GM23248 (cell line): ENCODE measurements at places on chromosomes 2 and 18. TPM values are rescaled to one million over a fixed set of nuclear protein-coding genes. Genes with fewer than 3 reads are reported as not detected.

- DNase-seq, result no peak
Measured at GRCh38 chr2:3493615-3494007, 25.7 kb downstream of the ADI1 start.

- peak; percentile 44 for DNase-seq
Measured at GRCh38 chr2:6368281-6368680, 497.4 kb downstream of the CMPK2 start.

DNA sequence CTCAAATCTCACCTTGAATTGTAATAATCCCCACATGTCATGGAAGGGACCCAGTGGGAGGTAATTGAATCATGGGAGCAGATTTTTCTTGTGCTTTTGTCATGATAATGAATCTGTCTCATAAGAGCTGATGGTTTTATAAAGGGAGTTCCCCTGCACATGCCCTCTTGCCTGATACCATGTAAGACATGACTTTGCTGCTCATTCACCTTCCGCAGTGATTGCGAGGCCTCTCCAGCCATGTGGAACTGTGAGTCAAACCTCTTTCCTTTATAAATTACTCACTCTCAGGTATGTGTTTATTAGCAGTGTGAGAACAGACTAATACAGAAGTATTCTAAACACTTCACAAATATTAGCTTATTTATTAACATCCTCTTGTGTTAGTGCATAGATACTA is 516.7 kb downstream of the LRRTM4 start:
- no peak for DNase-seq

The BARD1 gene
- 11.8 and 24.8 TPM in 2 replicates for total RNA-seq

DNA sequence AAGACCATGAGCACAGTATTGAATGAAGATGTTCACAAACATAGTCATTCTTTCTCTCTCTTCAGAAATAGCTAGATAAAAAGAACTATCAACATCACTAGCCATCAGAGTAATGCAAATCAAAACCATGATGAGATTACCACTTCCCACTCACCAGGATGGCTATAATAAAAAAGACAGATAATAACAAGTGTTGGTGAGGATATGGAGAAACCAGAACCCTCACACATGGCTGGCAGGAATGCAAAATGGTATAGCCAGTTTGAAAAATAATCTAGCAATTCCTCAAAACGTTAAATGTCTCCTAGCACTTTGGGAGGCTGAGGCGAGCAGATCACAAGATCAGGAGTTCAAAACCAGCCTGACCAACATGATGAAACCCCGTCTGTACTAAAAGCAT is 31.3 kb upstream of the PPP1CB start:
- DNase-seq, result no peak

The FAM110C gene
- total RNA-seq, result not detected in 2 replicates

The RNF152 gene
- total RNA-seq, result 5.4 and 11.3 TPM in 2 replicates

GRCh38 chr2:174333372-174334277 is 1.1 kb upstream of the SP9 start:
- DNase-seq, result no peak

DNA sequence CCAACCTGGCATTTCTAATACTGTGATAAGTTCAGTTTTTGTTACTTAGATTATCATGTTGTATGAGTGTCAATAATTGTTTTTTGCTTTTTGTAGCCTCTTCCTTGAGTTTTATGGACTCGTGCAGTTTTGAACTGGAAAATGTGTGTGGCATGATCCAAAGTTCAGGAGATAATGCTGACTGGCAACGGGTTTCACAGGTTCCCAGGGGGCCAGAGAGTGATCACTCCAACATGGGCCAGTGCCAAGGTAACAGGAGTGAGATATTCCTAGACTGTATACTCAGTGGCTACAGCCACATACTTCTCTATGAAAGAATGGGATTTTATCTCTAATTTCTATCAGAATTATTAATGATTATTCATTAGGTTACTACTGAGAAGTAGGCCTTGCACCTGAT is 18.2 kb downstream of the MEP1B start:
- DNase-seq, result no peak

The LOXHD1 gene
- not detected in 2 replicates for total RNA-seq

The ABCA12 gene
- not detected in 2 replicates for total RNA-seq

DNA sequence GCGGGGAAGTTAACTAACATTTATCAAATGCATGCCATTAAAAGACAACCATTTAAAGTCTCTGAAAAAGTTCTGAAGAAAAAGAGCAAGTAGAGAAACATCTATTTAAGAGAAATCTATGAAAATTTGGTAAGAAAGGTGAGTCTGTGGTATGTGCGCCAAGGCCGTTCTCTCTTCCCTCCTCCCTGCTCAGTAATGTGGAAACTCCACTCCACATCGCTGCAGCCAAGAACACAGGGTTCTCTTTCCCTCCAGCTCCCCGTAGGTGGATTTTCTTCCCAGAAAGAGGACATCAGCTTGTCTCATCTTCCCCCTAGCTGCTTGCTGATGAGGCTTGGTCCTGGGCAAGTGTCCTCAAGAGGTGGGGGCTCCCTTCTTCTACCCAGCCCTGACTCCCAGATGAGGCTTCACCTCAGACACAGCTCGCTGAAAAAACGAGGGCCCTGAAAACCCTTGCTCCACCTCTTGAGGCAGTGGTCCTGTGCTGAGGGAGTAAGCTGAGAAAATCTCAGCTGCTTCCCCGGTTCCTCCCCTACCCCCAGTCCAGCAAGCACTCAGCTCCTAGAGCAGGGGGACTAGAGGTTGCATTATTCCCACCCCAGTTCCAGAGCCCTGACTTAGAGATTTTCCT is 45.8 kb upstream of the PTPRM start:
- no peak for DNase-seq

The CCDC74A gene
- total RNA-seq, result 11.5 and 15.0 TPM in 2 replicates

DNA sequence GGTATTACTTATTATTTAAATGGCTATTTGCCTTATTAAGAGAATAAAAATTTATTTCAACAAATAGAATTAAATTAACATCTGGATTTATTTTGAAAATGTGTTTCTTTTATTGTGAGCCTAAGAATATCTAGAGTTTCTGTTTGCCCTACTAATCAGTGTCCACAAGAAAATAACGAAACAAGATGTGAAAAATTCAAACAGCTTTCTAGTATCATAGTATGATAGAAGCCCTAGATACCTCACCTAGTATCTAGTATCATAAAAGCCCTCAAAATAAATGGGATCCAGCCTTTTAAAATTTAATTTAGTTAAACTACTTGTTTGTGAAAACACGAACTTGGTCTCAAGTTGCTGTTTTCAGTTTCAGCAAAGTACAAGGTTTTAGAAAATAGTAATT is 13.7 kb upstream of the SLC40A1 start:
- DNase-seq, result no peak
